Caudate nucleus (tissue), 63 donors: ENCODE measurements at places on chromosomes 6 and 20.

DNA sequence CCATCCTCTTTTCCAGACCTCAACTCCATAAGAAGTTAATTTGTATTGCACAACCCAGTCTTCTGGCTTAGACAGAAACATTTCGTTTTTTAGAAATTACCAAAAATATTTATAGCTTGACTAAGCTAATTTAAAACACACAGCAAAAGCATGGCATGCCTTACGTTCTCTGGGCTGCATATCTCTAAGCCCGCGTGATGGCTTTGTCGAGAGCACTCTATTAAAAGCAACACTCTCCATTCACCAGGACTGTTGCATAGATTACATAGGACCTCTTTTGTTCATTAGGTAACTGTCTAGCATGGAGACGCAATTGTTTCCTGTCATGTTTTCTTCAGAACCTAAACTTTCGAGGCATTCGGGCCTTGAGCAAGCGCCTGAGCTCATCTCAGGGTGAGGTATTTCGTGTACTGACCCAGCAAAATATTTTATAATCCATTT, 104.5 kb downstream of the IBTK start:
- DNase-seq = no peak

DNA sequence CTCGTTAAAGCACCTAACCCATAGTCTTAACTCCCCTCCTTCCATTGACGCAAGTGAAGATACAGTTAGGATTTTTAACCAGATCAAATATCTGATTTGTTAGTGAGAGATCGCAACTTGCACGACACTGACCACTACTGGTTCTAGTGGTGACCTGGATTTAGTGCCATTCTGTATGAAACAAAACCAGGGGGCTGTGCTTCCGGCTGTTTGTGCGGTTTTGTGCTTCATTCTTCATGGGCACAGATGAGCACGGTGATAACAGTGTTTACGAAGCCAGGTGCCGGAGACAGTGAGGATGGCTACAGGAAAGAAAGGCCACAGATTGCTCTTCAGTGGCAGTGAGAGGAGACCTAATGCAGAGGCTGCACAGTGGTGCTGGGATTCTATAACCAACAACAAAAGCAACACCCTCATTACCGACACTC, 75.5 kb downstream of the NOL4L start:
- DNase-seq = no peak

GRCh38 chr20:31721408-31722256, 1.0 kb downstream of the BCL2L1 start:
- no peak for DNase-seq

DNA sequence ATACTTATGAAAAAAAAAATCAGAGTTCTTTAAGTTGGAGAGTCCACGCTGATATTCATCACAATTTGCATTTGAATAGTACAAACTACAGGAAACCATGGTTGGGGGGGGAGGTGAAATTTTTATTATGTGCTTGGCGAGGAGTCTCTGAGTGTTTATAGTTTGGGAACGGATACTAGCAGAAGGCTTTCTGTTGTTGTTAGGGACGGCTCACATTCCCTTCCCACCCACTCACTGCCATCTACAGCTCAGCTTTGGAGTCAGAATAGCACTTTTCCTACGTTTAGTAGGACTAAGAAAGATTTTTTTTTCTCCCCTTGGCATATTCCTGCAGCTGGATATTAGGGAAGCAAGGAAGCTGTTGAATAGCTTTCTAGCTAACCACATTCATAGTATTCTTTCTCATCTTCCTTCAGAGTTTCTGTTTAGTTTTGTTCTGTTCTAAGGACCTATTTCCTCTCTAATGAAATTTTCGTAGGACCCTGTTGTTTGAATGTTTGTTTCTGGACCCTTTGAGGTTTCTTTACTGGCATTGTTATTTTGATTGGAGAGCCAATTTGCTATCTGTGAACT, 235.1 kb upstream of the ZNF217 start:
- no peak for DNase-seq

DNA sequence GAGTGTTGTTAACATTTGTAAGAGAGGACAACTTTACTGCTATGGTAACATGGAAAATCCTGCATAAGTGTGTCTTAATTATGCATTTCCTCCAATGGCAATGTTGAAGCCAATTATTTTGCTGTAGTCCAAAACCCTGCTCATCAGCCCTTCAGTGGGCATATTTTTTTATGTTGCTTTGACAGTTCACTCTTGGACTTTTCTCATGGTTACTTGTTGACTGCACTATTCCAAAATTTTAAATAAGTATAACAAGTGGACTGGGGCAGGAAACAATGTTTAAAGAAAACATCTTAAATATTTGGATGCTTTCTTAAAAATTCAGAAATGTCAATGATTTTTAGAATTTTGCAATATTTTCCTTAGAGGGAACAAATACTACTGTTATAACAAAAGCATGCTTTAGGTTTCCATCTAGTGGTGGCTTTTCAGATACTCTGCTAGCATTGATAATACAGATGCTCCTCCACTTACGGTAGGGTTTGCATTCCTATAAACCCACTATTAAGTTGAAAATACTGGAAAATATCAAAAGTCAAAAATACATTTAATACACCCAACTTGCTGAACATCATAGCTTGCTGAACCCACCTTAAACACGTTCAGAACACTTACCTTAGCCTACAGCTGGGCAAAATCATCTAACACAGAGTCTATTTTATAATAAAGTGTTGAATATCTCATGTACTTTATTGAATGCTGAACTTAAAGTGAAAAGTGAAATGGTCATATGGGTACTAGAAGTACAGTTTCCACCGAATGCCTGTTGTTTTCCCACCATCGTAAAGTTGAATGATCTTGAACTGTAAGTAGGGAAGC, 86.4 kb downstream of the ADGRG6 start:
- DNase-seq = no peak

GRCh38 chr20:51062065-51062464, 39.2 kb upstream of the KCNG1 start:
- DNase-seq = no peak

- no peak for DNase-seq
Observed at GRCh38 chr20:17936761-17937732, 31.5 kb downstream of the SNX5 start.

DNA sequence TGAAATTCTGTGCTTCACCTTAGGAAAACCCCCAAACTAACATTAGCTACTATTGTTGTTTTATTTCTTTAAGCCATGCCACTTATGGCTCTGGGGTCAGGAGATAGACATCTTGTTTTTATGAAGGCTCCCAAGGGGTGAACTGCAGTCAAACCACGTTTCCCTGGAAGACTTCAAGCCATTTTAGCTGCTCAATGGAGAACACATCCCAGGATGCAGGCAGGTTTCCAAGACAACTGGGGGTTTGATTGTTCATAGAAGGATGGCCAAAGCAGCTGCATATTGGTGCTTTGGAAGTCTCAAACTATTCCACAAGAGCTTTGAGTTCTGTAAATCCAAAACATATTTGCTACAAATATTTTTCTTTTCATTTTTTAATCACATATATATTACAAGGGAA, 818.0 kb downstream of the MAFB start:
- no peak for DNase-seq

DNA sequence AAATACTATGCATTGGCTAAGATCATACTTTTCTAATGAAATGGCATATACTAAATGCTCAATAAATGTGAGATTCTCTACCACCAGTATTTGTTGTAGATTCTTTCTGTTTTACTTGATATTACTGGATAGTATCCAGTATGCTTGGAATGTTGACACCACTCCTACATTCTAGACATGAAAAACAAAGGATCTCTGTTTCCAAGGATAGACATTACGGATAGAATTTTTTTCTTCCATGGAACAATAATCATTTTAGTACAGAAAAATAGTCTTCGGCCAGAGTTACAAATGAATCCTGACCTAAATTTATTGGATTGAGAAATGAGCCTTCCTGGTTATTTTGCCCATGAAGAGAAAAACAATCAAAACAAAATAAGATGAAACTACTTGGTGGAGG, 258.2 kb upstream of the NT5E start:
- DNase-seq = no peak

DNA sequence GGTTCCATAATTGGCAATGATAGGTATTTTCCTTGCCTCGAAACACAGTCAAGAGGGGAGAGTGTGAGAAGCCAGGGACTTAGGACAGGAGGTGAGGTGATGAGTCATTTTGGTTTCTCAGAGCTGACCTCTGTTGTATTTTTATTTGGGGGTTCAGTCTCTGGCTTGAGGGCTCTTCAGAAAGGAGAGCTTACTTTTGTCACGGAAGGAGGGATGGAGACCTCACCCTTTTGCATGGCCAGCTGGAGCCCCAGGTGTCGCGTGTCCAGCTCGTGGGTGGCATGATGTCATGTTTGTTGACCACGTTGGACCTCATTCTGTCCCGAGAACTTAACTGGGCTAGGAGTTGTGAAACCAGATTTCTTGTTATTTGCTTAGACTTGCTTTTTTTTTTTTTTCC, 293.9 kb downstream of the QKI start:
- DNase-seq = no peak

DNA sequence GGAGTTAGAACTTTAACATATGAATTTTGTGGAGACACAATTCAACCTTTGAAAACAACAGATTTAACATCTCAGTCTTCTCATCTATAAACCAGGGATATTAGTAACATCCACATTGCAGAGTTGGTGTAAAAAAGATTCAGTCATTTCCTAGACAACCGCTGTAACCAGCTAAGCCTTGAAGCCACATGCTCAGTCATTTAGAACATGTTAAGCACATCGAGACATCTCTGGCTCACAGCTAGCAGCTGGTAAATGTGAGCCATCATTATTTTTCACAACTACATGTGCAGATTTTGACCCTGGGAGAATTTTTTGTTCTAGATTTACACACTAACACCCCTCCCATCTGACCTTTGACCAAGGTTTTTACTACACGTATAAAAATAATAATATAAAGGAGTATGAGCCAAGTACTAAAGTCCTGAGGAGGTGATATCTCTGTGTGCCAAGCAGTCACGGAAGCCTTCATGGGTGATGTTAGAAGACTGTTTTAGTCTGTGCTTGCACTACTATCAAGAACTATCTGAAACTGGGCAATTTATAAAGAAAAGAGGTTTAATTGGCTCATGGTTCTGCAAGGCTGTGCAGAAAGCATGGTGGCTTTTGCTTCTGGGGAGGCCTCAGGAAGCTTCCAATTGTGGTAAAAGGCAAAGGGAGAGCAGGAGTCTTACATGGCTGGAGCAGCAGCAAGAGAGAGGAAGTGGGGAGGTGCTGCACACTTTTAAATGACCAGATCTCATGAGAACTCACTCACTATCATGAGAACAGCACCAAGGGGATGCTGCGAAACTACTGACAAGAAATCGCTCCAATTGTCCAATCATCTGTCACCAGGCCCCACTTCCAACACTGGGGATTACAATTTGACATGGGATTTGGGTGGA, 48.7 kb upstream of the IL20RA start:
- DNase-seq = no peak

DNA sequence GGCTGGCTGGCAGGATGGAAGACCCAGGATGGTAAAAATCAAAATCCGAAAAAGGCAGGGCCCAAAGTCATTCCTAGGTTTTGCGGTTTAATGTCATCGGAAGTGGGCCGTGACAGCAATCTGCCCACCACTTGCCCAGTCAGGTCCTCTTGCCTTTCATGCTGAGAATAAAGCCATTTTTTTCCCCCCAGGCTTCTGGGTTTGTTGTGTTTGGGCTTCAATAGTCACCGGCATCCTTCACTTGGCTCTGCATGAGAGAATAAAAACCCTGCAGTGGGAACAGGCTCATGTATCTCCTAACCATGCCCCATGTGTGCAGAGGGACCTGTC, 56.1 kb downstream of the MEP1A start:
- no peak for DNase-seq

- DNase-seq = no peak
Observed at GRCh38 chr6:69953491-69953890, 87.1 kb downstream of the COL19A1 start.

DNA sequence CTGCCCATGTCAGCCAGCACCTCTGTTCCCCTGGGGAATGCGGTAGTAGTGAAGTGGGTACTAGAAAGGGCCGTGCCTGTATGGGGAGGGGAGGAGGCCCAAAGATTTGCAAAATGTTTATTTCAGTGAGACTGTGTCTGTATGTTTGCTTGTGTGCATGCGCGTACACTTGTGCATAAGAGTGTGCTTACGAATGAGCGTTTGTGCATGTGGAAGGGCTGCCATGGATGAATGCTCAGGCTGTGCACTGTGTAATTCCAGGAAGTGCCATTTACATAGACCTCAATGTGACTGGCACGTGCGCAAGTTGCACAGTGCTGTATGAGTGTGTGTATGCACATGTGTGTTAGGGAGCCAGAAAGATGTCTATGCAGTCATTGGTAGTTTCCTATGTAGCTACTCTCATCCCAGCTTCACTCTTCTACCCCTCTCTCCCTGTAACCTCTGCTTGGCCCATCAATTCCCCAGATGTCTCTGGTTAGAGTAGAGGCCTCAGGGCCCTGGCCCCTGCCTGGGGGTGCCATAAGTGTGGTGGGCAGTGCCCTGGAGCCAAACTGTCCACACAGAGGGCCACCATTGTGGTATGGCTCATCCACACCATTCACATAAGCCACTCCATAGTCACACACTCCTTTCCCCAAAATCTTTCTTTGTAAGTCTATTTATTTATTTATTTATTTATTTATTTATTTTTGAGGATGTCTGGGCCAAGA, 26.8 kb upstream of the SLC22A7 start:
- DNase-seq = no peak

DNA sequence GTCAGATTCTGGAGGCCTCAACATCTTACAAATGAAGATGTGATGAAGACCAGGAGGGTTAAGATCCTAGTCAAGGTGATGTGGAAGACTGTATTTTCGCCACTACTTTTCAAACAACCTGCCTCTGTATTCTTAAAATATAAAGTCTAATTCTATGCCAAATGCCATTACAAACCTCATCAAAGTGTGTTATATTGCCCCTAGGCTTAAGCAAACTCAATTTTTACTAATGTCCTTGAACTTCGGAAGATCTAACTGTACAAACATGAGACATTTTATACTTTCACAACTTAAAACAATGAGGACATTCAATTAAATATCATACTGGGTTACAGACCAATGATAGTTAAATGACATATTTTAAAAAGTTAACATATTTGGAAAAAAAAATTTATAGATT, 19.1 kb downstream of the ASCC3 start:
- DNase-seq = no peak

DNA sequence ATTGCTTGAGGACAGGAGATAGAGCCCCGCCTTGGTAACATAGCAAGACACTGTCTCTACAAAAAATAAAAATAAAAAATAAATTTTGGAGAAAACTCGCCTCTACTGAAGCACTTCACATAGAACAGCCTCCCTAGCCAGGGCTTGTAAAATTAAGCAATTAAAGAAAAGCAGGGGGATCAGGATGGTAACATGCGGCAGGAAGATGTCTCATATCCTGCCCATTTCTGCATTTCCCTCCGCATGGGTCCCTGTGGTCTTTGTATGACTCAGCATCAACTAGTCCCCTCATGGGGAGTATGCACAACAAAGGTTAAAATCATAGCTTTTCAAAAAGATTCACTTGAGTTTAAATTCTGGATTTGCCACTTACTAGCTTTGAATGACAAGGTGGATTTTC, 379.0 kb downstream of the EPHA7 start:
- DNase-seq = no peak

DNA sequence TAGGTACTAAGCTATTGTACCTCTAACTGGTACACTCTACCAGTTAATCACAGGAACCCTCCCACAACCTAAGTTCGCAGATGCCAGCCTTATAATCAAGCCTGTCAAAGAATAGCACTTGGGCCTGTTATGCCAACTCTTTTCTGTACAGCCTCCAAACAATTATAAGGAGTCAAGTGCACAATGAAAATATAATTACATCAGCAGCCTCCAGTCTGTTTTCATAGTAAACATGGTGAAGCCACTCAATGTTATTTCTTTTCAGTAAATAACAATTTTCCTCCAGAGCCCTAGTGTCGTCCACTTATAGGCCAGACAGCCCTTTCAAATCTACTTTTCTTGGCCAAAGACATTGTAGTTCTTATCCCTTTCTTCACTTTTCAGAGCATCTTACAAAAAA, 82.7 kb upstream of the CARMIL1 start:
- DNase-seq = no peak
